HS-27A (cell line): ENCODE measurements at places on chromosomes 6 and 20.

DNA sequence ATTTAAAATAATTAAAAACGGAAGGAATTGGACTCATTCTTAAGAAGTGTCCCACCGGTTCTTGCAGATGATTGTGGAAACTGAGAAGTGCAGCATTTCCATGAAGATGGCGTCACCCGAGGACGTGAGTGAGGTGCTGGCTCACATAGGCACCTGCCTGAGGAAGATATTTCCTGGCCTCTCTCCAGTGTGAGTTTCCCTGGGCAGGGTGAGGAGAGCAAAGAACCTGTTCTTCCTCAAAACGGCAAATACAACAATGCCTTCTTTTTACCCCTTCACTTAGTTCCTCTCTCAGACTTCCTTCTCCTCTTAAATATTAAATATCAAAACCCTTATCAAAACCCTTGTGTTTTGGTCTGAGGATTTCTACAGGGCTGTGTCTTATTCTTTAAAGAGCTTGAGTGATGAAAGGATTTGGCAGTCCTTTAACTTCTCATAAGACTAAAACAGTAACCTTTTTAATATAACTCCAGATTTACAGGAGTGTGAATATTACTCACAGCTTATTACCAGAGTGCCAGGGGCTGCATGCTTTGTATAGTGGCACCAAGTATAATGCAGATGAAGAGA is 156.3 kb downstream of the CARMIL1 start:
- no peak for DNase-seq

DNA sequence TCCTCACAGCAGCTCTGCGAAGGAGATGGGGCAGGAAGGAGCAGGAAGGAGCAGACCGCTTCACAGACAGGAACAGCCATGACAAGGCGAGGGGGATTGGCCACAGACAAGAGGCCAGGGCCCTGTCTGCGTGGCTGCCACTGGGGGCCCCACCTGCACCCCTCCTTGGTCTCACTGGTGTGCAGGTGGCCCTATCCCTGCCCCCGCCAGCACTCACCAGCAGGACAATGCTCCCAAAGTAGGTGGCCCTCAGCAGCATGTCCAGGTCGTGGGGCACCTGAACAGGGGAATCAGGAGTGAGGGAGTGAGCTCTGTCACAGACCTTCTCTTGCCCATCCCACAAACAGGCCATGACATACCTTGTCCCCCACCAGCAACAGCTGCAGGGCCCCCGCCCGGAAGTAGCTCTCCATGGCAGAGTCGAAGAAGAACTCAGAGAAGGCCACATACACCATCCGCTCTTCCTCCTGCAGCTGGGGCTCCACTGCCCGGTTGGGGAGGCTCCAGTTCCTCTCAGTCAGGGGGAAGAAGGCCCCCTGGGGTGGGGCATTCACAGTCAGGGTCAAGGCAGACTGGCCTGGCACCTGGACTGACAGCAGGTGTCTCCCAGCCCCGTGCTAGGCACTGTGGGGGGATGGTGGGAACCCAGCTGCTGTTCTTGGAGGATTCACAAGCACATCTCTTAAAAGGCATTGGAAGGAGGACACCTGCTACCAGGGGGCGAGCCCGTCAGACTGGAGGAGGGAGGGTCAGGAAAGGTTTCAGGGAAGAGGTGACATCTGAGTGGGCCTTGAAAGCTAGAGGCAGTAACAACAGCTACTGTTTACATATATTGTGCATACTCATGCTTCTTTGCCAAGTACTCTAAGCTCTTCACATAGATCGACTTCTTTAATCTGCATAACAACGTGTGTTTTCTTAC is 7.1 kb downstream of the PLTP start:
- DNase-seq = no peak

- DNase-seq = no peak
Measured at GRCh38 chr20:14569641-14570040, 232.2 kb upstream of the FLRT3 start.

GRCh38 chr6:108596956-108597355 is 36.2 kb downstream of the FOXO3 start:
- DNase-seq = no peak

DNA sequence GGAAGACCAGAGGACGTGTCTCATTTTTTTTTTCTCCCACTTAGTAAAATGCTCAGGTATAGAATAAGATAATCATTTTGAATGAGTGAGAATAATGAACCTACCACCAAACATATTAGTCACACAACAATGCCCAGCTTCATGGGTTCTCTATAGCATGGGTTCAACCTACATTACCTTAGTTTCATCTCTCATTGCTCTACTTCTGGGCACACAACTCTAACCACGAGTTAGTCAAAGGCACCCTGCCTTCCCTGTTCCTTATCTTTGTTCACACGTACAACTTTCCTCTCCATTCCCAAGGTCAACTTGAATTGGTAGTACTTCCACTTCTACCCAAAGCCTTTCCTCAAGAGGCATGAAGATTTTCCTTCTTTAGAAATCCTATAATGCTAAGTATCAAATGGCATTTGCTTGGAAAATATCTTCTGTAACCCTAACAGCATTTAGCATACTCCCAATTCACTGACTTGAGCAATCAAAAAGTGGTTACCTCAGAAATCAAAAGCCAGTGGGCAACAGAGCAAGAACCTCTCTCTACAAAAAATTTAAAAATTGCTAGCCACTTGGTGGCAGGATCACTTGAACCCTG is 20.9 kb downstream of the DEK start:
- no peak for DNase-seq

GRCh38 chr6:11368264-11368663 is 135.8 kb upstream of the NEDD9 start:
- no peak for DNase-seq

DNA sequence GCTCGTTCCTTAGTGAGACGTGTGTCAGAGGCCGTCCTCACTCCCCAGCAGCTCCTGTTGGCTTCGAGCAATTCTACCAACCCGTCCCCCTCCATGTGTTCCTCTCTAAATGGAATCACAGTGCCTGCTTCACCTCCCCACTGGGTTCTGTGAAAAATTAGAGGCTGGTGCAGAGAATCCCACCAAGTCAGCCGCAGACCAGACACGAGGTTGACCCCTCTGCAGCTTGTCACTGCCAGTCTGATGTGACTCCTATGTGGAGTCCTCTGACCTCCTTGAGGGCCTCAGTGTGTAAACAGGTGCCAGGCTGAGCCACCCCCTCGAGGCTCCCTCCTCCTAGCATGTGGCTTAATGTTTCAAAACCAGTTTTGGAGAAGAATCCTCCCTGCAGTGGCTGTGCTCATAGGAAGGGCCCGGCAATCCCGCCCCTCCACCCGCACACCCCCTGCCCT is 12.6 kb upstream of the IRF4 start:
- no peak for DNase-seq

DNA sequence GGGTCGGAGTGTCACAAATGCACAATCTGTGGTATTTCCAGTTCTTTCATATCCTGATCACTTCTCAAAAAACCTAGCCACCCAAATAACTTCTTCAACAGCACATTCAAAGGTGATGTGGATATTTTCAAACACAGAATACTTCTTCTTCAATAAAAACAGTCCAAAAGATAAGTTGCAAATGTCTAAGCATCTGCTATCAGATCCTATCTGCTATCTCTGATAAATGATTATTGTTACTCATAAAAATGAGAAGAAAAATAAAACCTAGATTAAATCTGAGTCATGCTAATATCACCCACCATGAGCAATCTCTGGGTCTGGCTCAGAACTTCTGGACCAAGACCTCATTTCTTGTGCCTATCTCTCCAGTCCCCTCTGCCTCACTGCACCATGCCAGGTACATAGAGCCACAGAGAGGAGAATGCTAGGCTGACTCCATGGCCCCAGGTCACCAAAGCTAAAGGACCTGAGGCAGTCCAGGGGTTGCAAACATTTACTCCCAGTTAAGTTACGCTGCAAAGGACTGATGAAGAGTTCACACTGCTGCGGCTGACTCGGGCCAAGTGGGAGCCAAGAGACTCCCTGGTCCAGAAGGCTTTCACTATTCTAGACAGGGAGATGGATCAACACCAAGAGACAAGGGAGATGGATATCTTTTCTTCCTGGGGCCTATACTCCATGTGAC is 101.4 kb downstream of the KIF13A start:
- DNase-seq = no peak

DNA sequence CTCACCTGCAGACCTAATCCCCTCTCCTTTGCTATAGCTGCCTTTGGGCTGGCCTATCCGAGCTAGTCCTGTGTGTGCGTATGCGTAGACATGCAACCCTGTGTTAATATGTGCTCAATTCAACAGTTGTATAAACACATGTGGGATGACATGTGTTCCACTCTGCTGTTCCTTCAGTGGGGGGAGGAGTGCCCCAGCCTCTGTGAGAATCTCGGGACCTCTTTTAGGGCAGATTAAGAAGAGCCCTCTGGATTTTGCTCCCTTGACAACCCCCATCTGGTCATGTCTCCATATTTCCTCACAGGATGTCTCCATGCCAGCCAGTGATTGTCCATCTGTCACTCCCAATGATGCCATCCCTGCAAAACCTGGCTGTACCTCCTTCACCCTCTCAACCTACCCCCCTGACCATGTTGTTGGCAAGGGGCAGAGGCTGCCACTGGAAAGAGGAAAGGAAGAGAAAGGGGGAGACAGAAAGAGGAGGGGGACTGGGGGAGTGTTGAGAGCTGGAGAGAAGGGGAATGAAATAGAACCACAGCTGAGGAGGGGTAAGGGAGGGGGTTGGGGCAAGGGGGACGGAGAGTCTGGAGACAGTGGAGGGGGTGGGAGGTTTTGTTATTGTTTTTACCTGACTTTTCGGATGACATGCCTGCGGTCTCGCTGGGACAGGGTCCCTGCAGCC is 417 bp downstream of the PRRT1 start:
- no peak for DNase-seq

DNA sequence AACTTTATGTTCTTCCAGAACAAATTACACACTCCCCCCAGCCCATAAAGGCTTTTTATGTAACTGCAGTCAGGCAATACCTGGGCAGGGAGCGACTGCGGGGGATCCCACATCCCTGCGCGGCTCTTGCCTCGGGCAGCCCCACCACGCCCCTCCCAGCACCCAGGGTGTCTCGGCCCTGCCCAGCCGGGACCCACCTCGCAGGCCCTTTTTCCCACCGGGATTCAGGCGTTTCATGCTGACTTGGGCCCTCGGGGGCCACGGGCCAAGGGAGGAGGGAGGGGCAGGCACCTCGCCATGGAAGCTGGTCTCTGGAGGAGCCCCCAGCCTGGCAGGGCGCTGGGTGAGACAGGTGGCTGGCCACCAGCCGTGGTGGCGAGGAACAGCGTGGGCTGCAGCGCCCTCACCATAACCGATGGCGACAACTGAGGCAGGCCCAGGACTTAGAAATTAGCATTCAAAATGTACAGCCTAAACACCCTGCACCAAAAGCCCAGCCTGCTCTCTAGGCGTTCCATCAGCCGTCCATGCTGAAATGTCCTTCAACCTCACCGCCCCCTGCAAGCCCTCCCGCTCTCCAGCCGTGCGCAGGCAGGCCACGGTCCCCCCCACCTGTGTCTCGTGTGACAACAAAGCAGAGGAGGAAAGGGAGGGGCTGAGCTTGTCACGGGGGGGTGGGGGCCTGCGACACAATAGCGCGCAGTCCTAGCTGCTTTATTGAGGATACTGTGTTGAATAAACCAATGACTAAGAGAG is 15.1 kb upstream of the FOXC1 start:
- DNase-seq = no peak

GRCh38 chr6:68427630-68428029 is 207.5 kb upstream of the ADGRB3 start:
- DNase-seq = peak; percentile 59

DNA sequence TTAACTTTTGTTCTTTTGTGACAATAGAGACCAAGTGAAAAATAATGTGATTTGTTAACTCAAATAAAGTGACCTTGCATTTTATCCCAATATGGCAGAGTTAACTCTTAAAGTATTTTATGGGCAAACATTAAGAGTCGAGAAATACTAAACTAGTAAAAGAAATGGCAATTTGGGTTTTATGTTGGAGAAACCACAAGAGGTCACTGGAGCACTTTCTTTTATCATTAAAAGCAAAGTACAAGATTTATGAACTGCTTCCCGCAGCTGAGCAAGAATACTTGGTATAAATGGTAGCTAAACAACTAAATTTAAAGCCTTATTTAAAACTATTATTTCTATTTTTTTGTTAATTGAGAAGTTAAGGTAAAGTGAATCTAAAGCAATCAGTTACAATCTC is 33.5 kb upstream of the MCM9 start:
- no peak for DNase-seq

GRCh38 chr20:16381444-16381843 is 191.8 kb downstream of the KIF16B start:
- DNase-seq = no peak

GRCh38 chr6:14612016-14612980 is 494.7 kb downstream of the CD83 start:
- DNase-seq = peak; percentile 8

GRCh38 chr20:7856756-7857155 is 83.5 kb downstream of the HAO1 start:
- DNase-seq = no peak

- no peak for DNase-seq
Measured at GRCh38 chr6:96460052-96460700, 61.4 kb upstream of the UFL1 start.

DNA sequence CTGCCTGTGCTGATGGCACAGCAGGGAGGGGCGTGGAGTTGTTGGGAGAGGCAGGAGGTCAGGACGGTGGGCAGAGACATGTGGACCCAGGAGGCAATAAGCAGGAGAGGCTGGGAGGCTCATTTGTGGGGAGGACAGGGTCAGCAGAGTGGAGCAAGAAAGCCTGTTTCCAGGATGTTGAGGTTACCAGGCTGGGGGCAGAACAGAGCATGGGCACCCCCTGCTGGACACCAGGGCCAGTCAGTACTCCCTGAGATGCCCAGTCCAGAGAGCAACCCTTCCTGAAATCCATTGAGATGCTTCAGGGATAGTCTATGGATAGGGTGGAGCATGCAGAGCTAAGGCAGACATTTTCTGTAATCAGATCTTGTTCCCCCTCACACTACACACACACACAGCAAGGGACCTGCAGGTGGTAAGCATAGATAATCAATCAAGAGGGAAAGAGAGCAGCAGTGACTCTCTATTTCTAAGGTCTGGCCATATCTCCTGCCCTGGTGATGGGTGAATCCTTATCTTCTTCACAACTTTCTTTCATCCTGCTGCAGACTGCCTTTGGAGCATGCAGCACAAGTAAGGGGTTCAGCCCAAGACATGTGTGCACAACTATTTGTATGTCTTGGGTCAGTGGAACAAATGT is 41.7 kb downstream of the MOCS1 start:
- DNase-seq = peak; percentile 55

DNA sequence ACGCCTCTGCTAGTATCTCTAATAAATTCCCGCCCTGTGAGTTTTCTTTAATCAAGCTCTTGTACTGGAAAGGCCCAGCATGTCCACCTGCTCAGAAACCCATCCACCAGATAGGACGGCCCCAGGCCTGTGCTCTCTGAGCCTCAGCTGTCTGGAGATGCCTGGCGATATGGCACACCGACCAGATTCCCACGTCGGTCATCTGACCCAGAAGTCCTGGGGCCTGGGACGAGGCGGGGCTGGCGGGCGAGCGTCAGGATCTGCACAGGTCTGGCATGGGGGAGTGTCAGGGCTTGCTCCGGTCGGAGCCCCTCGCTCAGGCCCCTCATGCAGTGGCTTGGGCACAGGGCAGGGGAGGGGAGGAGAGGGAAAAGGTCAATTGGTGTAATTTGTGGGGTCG is 10.2 kb downstream of the RNASET2 start:
- DNase-seq = no peak

GRCh38 chr20:17601957-17602356 is 32.1 kb downstream of the DSTN start:
- DNase-seq = no peak

GRCh38 chr6:80930376-80930775 is 822.1 kb downstream of the TENT5A start:
- DNase-seq = no peak
